ENCODE measurements at places on chromosomes 4 and X.

DNA sequence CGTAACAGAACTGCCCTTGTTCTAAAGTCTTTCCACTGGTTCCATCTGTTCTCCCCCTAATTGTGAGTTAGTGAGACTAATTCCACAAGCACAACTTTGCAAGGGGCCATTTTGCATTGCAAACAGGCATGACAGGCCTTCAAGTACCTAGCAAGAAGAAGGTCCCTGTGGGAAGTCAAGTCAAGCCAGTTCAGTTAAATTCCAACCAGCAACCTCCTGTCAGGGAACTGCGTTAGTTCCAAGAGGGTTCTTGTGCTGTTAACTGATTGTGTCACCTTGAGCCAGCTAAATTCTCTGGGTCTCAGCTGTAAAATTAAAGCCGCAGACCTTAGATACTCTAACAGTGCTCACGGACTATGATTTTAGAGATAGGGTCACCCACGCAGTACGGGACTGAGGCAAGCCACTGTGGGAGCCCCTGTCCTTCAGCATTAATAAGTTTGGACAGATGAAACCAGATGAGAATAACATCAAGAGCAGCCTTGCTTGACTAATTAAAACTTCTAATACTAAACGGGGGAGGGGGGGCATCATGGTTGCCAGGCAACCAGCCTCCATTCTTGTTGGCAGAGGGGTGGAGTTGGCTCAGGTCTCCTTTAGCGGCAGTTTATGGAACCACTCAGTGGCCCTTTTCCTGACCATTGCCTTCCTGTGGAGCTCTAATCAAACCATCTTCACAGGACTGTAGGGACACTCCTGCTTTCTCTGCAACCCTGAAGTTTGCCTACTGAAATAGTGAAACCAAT lies 24.1 kb upstream of the TMEM150C start:
- no peak for DNase-seq

- no peak for DNase-seq
Observed at GRCh38 chr4:4418676-4419390, 31.9 kb downstream of the NSG1 start.

DNA sequence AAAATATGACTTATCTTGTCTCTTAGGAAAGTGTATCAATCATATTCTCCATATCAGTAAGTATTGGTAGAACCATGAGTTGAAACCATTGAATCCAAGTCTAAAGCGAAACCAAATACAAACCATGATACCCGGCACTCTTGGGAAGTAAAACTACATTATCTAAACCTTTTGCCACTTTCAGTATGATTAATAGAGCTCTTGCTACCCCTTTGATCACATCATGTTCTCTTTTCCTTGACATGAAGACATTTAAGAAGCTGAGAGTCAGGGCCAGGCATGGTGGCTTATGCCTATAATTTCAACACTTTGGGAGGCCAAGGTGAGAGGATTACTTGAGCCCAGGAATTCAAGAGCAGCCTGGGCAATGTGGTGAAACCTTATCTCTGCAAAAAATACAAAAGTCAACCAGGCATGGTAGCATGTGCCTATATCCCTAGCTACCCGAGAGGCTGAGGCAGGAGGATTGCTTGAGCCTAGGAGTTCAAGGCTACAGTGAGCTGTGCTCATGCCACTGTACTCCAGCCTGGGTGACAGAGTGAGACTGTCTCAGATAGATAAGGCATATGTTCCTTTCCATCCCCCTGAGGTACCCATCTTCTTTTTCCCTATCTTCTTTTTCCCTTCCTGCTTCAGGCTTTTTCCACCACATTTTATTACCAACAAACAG lies 45.4 kb downstream of the CEP135 start:
- DNase-seq: no peak

- DNase-seq: no peak
Observed at GRCh38 chrX:152632445-152633097, 5.1 kb upstream of the GABRQ start.

GRCh38 chr4:57124145-57124544 lies 14.0 kb upstream of the IGFBP7 start:
- no peak for DNase-seq

- DNase-seq: no peak
Observed at GRCh38 chr4:1763550-1764080, 29.5 kb upstream of the FGFR3 start.

DNA sequence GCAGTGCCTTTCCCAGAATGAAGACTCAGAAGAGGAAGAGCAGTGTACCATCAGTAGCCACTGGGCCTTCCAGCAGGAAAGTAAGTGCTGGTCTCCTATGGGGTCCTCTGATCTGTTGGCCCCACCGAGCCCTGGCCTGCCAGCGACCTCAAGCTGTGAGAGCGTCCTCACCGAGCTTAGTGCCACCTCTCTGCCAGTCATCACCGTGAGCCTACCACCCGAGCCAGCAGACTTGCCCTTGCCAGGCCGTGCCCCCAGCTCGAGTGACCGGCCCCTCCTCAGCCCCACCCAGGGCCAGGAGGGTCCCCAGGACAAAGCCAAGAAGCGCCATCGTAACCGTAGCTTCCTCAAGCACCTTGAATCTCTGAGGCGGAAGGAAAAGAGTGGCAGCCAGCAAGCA lies 69.7 kb downstream of the STARD8 start:
- DNase-seq: no peak

DNA sequence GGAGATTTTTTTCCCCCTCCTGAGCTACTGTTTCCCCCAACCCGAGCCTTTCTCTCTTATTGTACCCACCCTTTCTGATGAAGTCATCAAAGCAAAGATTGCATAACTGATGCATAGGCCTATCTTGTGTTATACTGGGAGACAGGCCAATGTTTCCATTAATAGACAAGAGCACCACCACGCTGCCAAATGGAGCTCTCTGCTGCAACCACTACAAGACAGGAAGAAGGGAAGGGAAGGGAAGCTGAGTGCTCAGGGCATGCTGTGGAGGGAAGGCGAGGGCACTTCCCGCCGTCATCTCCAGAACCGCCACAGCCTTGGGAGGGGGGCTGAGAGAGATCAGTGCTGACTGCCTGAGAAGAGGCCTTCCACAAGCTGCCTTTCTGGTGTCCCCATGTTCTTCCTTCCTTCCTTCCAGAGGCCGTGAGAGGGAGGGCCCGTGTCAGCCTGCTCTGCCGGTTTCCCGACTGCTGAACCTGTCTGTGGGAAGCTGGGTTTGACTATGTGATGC lies 75.0 kb downstream of the MGST2 start:
- no peak for DNase-seq

All from T follicular helper cell (primary cell).